Activated CD4-positive, CD25-positive, alpha-beta regulatory T cell treated with anti-CD3 and anti-CD28 coated beads, Interleukin-2, amount 50 U/mL, for 72 hours (primary cell): ENCODE measurements at places on chromosomes 2 and 18.

GRCh38 chr2:9774266-9774665, 69.0 kb upstream of the TAF1B start:
- no peak for DNase-seq

GRCh38 chr2:167451496-167452289, 563.4 kb downstream of the XIRP2 start:
- DNase-seq, result no peak

GRCh38 chr18:36158266-36158867, 28.7 kb downstream of the ELP2 start:
- no peak for DNase-seq

GRCh38 chr18:7165846-7166393, 48.3 kb upstream of the LAMA1 start:
- no peak for DNase-seq

DNA sequence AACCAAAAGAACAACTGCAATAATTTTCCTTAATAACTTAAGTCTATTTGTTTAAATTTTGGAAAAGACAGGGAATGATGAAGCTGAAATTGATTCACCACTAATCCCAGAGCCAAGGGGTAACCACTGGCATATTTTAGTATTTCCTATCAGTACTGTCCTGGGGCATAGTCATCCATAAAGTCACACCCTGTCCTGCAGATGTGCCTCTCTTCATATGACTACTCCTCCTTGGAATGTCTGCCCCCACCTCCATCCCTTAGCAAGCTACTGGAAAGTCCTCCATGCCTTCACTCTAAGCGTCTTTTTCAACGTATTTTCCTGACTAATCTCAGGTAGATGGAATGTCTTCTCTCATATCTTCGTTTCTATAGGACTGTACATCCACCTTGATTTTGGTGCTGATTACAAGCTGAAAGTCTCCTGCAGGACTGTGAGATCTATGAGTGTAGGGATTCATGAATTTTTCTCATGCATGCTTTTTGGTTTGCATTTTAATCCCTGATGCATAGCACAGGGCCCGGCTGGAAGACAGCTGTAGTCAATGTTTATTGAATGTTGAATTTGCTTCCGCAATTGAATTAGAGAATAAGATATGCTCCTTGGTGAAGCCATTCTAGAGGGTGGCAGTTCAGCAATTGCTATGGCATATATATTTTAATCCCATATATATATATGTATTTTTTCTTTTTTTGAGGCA, 85.6 kb downstream of the MOGAT1 start:
- DNase-seq, result no peak

- no peak for DNase-seq
These were observed 121.2 kb upstream of the CTDP1 start for GRCh38 chr18:79558196-79558932.

DNA sequence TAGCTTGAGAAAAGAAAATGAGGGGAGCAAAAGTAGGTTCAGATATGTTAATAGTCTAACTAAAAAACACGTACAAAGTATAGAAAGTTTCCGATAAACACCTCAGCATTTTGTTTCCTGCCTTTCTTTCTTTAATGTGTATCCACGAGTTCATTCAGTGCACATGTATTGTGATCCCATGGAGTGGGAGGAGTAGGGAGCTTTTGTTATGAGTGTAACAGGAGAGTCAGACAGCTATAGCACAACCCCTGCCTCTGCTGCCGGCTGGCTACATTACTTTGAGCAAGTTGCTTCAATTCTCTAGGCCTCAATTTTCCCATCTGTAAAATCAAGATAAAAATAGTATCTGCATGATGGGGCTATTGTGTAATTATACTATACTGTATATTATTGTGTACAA, 249.2 kb upstream of the FIGN start:
- DNase-seq, result no peak

GRCh38 chr2:168528016-168528415, 71.9 kb downstream of the CERS6 start:
- DNase-seq, result no peak

DNA sequence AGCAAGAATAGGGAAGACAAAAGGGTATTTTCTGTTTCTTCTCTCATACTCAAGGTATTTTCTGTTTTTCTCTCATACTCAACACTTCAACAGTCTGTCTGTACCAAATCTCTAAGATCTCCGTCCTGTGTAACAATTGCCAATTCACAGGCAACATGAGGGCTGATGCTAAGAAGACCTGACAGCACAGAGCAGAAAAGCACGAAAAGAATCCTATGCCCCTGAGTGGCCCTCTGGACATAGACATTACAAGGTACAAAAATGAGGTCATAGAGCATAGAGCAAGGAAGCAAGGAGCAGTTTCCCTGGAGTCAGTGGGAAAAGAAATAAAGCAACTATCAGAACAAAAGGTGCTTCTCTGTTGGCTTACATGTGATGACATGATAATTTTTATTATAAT, 1612.6 kb upstream of the CELF4 start:
- DNase-seq, result no peak

GRCh38 chr2:134677856-134678756, 40.7 kb downstream of the TMEM163 start:
- DNase-seq, result no peak

GRCh38 chr18:2706903-2707302, 51.4 kb downstream of the SMCHD1 start:
- DNase-seq, result no peak

GRCh38 chr2:207437524-207438143, 92.1 kb upstream of the CREB1 start:
- DNase-seq, result no peak

GRCh38 chr2:177586154-177586553, 193.6 kb downstream of the AGPS start:
- no peak for DNase-seq

- DNase-seq, result no peak
These were observed 17.2 kb upstream of the CABYR start for GRCh38 chr18:24121625-24122024.

DNA sequence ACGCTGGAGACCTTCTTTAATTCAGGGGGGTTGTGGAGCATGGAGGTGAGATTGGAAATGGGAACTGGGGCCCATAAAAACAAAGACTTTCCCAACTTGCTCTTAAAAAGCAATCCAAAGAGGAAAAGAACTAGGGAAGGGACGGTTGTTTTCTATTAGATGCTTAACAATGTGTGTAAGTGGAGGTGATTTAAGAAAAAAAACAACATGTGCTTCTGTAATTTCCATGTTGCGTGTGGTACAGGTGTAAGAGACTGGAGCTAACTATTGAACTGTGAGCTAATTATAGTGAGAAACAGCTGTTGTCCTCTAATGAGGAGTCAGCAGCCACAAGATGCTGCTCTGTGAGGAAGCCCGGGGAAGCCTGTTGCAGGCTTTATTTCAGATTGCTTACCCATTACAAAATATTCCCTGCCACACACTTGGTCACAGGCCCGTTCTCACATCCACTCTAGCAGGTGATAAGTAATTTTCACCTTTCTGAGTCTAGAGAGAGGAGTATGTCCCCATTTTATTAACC, 280.6 kb upstream of the PARD3B start:
- no peak for DNase-seq

DNA sequence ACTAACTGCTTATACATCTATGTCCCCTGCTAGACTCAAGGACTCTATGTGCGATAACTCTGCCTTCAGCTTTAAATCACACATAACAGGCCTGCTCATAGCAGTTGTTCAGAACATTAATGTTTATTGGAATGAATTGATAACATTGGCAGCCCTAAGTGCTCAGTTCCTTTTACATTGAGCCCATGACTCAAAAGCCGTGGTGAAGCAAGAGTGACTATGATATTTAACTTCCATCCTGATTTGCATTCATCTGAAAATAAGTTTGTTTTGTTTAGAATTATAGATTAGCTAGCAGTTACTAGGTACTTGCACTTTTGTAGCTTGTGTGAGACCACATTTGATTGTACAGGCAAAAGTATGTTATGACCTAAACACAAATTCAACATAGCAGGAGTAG, 14.3 kb downstream of the SERPINB10 start:
- no peak for DNase-seq
